ENCODE measurements at places on chromosomes 2 and 18.
A peak's percentile ranks its signal among the peaks of the same experiment; 100 is the strongest.

DNA sequence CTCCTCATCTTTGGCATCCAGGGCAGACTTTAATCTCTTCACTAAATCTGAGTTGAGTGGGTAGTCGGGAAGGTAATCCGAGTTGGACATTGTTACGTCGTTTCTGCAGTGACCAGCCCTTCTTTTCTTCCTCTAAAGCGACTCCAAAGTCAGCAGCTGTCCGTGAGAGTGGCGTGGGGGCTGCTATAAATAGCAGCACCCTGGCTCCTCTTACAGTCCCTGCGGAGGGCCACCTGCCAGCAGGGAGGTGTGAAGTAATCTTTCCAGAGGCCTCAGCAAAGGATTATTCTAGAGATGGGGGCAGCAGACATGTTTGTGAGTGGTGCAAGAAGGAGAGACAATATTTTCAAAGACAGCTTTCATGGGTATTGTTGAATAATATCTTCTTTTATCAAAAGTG is at the start of gene ASB18:
ASB18 (minus strand) TSS at position 151 of the 400 bp plus-strand sequence; CDS start at position 90, 61 bp downstream.
- no peak for DNase-seq
- H3K4me3 ChIP-seq: no peak within 1 kb of the TSS
- H3K27ac ChIP-seq: no peak within 1 kb of the TSS
- no peaks in the 10 kb centered on the region for H3K36me3 ChIP-seq

- H3K4me3 ChIP-seq: no peak overlapping the region
- no peaks in the 10 kb centered on the region for H3K4me1 ChIP-seq
- no peak overlapping the region for H3K27ac ChIP-seq
- H3K36me3 ChIP-seq: peaks cover 16% of the 10 kb centered on the region
Measured at GRCh38 chr18:13491138-13491537, 235.2 kb downstream of the FAM210A start.

DNA sequence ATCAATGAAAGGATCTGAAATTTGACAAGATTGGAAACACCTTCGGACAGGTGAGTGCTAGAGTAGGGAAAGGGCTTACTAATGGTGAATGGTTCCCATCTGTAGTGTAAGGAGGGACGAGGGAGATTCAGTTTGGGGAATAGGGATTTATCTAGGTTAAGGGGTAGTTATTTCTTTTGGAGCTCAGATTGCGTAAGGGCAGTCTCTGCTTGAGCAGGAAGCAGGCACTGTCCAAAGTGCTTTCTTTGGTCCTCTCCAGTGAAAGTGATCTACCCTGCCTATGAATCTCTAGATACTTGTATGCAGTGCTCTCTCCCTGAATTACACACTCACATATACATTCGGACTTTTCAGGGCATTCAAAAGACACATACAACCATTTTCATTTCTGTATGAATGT is 272.9 kb upstream of the FIGN start:
- peaks cover 4% of the 10 kb centered on the region for H3K4me1 ChIP-seq
- no peak overlapping the region for H3K4me3 ChIP-seq
- no peaks in the 10 kb centered on the region for H3K27me3 ChIP-seq
- DNase-seq: no peak

DNA sequence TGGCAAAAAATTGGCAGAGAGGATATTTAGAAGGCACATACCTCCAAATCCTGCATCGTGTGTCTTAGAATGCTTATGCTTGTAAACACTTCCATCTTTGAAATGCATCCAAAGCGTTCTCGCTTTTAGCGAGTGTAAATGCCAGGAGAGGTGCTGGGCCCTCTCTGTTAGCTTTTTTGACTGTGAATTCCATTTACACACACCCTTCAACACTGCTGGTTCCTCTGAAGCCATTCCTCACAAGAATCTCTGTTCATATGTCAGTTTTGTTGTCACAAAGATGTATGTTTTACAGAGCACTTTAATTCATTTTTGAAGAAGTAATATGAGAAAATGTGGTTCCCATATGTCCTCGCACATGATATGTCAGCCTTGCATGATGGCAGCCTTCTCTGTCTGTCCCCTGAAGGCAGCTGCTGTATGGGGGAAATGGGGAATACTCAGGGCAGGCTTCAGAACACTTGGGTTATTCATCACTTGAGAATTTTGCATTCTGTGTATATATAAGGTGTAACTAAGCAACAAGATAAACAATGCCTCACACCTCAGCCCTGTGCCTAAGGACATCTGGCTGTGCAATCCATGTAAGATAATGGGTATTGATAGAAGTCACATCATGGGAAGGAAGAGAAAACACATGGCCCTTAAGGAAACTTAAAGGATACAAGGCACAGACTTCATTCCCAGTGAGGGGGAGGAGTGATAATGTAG is 52.3 kb downstream of the RAB27B start:
- no peak overlapping the region for H3K27ac ChIP-seq
- DNase-seq: no peak
- no peaks in the 10 kb centered on the region for H3K4me1 ChIP-seq
- no peaks in the 10 kb centered on the region for H3K27me3 ChIP-seq

GRCh38 chr18:8041526-8042111 is 474.5 kb downstream of the PTPRM start:
- no peak overlapping the region for H3K27ac ChIP-seq
- H3K27me3 ChIP-seq: no peaks in the 10 kb centered on the region
- H3K4me1 ChIP-seq: no peaks in the 10 kb centered on the region
- DNase-seq: no peak

DNA sequence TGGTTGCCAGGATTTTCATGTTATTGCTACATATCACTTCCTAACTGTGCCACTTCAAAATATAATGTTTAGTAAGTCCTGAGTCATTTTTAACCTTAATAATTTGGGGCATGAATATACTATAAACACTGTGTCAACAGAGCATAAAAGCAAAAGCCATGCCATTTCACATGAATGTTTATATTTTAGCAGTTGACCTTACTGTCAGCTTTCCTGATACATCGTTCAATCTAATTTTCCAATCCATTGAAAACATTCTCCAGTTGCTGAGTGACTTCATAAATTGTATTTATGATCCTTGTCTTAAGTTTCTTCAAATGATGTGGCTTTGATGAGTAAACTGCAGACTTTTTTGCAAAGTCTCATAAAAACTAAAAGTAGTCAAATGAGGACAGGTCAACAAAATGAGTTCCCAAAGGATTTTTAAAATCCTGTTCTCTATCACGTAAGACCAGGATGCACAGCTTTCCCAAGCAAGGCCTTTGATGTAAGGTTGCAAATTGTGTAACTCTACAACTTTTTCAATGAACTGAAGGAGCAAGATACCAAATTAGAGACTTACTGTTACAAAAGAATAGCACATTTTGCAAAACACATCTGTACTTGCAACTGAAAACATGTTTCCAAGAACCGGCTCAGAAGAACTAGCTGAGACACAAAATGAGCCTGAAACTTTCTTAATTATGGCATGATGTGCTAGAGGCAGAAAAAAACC is 117.7 kb downstream of the SATB2 start:
- H3K36me3 ChIP-seq: no peaks in the 10 kb centered on the region
- no peaks in the 10 kb centered on the region for H3K4me1 ChIP-seq
- no peak overlapping the region for H3K27ac ChIP-seq
- DNase-seq: no peak

GRCh38 chr2:209808521-209808920 is 36.9 kb downstream of the UNC80 start:
- no peak overlapping the region for H3K4me3 ChIP-seq
- no peaks in the 10 kb centered on the region for H3K4me1 ChIP-seq
- H3K36me3 ChIP-seq: no peaks in the 10 kb centered on the region
- no peak for DNase-seq

- H3K27me3 ChIP-seq: no peaks in the 10 kb centered on the region
- H3K4me1 ChIP-seq: peaks cover 7% of the 10 kb centered on the region
- DNase-seq: no peak
- H3K27ac ChIP-seq: peak overlapping the region; percentile 72
Measured at GRCh38 chr18:76493213-76494161, 1.6 kb downstream of the ZNF516 start.

- H3K4me3 ChIP-seq: no peak overlapping the region
- DNase-seq: no peak
- H3K36me3 ChIP-seq: no peaks in the 10 kb centered on the region
- H3K27ac ChIP-seq: peak overlapping the region; percentile 57
- H3K4me1 ChIP-seq: no peaks in the 10 kb centered on the region
- H3K27me3 ChIP-seq: no peaks in the 10 kb centered on the region
Measured at GRCh38 chr2:164624316-164624715, 3.0 kb upstream of the GRB14 start.

GRCh38 chr2:134232461-134232860 is 21.4 kb upstream of the MGAT5 start:
- no peaks in the 10 kb centered on the region for H3K27me3 ChIP-seq
- DNase-seq: no peak
- H3K4me1 ChIP-seq: no peaks in the 10 kb centered on the region
- H3K4me3 ChIP-seq: no peak overlapping the region
- H3K36me3 ChIP-seq: no peaks in the 10 kb centered on the region
- no peak overlapping the region for H3K27ac ChIP-seq

GRCh38 chr2:236309669-236310029 is 45.4 kb upstream of the ASB18 start:
- no peak for DNase-seq
- no peaks in the 10 kb centered on the region for H3K4me1 ChIP-seq
- H3K36me3 ChIP-seq: no peaks in the 10 kb centered on the region
- no peak overlapping the region for H3K4me3 ChIP-seq
- no peaks in the 10 kb centered on the region for H3K27me3 ChIP-seq
- no peak overlapping the region for H3K27ac ChIP-seq

GRCh38 chr2:86062043-86062442 is 43.6 kb downstream of the POLR1A start:
- H3K4me3 ChIP-seq: no peak overlapping the region
- DNase-seq: no peak
- no peaks in the 10 kb centered on the region for H3K4me1 ChIP-seq
- H3K36me3 ChIP-seq: peaks cover 17% of the 10 kb centered on the region
- no peaks in the 10 kb centered on the region for H3K27me3 ChIP-seq

DNA sequence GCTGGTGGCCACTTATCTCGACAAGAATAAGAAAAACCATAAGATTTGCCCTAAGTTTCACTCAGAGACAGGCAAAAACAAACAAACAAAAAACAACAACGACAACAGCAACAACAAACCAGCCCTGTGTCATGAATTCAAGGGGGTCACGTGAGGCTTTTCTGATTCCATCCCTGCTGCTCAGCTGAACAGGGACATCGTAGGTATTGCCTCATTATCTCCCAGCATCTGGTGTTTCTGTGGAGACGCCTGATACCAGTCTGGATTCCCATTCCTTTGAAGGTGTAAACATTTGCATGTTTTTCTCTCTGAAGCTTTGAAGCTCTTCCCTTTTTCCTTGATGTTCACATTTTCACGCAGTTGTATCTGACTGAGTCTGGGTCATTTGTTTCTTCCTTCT is 117.4 kb downstream of the KCNF1 start:
- no peaks in the 10 kb centered on the region for H3K4me1 ChIP-seq
- H3K27me3 ChIP-seq: no peaks in the 10 kb centered on the region
- no peak for DNase-seq
- H3K36me3 ChIP-seq: no peaks in the 10 kb centered on the region
- H3K4me3 ChIP-seq: no peak overlapping the region
- H3K27ac ChIP-seq: no peak overlapping the region

GRCh38 chr2:241748468-241749256 is 14.2 kb downstream of the D2HGDH start:
- H3K27me3 ChIP-seq: no peaks in the 10 kb centered on the region
- DNase-seq: no peak
- no peaks in the 10 kb centered on the region for H3K4me1 ChIP-seq
- H3K36me3 ChIP-seq: peaks cover 52% of the 10 kb centered on the region

DNA sequence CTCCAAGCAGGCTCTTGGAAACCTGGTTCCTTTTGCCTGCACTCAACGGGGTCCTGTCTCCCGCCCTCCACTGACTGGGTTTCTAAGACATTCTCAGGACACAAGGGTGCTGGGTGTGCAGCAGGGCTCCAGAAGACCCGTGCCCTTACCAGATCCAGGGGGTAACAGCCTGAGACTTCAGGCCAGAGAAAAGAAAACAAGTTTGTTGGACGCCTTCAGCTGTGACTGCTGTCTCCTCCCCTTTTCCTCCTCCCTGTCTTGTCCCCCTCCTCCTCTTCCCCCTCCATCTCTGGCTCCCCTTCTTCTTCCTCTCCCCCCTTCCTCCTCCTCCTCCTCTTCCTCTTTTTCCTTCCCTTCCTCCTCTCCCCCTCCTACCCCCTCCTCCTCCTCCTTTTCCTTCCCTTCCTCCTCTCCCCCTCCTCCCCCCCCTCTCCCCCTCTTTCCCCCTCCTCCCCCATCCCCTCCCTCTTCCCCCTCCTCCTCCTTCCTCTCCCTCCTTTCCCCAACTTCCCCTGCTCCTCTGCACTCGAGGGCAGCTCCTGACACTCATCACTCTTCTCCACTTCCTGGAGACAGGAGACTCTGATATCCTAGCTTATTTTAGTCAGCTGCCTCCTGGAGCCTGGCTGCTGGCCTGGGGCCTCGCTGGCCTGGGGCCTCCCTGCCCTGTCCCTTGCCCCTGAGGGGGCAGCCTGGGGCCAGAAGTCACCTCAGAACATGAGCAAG is 12.4 kb downstream of the ADRA2B start:
- H3K27me3 ChIP-seq: no peaks in the 10 kb centered on the region
- peak overlapping the region; percentile 26 for H3K27ac ChIP-seq
- peak; percentile 9 for DNase-seq
- H3K36me3 ChIP-seq: no peaks in the 10 kb centered on the region
- H3K4me3 ChIP-seq: no peak overlapping the region

GRCh38 chr2:55422876-55423665 is 3.4 kb upstream of the CCDC88A start:
- no peak overlapping the region for H3K27ac ChIP-seq
- H3K4me1 ChIP-seq: no peaks in the 10 kb centered on the region
- H3K36me3 ChIP-seq: no peaks in the 10 kb centered on the region
- no peak overlapping the region for H3K4me3 ChIP-seq
- no peaks in the 10 kb centered on the region for H3K27me3 ChIP-seq

GRCh38 chr2:140242889-140243288 is 1462.7 kb upstream of the NXPH2 start:
- no peak for DNase-seq
- H3K4me3 ChIP-seq: no peak overlapping the region
- no peaks in the 10 kb centered on the region for H3K4me1 ChIP-seq
- no peaks in the 10 kb centered on the region for H3K36me3 ChIP-seq
- no peak overlapping the region for H3K27ac ChIP-seq

DNA sequence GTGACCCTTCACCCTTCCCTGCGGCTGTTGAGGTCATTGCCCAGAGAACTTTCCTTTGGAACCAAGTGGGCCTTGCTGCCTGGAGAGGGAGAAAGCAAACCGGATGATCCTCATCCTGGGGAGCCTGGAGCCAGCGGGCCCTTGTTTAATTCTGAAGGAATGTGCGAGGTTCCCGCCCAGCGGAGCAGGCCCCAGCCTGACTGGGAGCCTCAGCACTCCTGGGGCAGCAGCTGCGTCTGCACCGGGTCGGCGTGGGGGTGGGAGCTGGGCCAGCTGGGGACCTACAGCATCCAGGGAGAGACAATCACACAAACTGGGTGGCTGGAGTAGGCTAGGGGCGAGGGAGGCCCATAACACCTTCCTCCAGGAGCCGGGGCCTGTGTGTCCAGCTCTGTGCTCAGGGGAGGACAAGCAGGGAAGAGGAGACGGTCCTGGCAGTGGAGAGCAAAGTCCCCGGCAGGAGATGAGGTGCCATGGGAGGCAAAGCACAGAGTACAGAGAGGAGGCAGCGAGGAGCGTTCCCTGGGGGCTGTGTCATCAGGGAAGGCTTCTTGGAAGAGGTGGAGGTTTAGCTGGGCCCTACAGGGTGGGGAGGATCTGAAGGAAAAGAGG is 61.9 kb upstream of the HAAO start:
- no peak for DNase-seq
- no peaks in the 10 kb centered on the region for H3K27me3 ChIP-seq
- no peak overlapping the region for H3K4me3 ChIP-seq
- H3K4me1 ChIP-seq: peaks cover 8% of the 10 kb centered on the region
- peak overlapping the region; percentile 74 for H3K27ac ChIP-seq

GRCh38 chr2:232410238-232410900 is 3.7 kb downstream of the ALPG start:
- DNase-seq: no peak
- H3K4me3 ChIP-seq: no peak overlapping the region
- H3K36me3 ChIP-seq: no peaks in the 10 kb centered on the region
- no peaks in the 10 kb centered on the region for H3K27me3 ChIP-seq
- H3K4me1 ChIP-seq: no peaks in the 10 kb centered on the region
- H3K27ac ChIP-seq: no peak overlapping the region
